ENCODE measurements at places on chromosomes 16 and 17.

GRCh38 chr16:86015606-86016005 lies 116.6 kb downstream of the IRF8 start:
- no peak for DNase-seq

DNA sequence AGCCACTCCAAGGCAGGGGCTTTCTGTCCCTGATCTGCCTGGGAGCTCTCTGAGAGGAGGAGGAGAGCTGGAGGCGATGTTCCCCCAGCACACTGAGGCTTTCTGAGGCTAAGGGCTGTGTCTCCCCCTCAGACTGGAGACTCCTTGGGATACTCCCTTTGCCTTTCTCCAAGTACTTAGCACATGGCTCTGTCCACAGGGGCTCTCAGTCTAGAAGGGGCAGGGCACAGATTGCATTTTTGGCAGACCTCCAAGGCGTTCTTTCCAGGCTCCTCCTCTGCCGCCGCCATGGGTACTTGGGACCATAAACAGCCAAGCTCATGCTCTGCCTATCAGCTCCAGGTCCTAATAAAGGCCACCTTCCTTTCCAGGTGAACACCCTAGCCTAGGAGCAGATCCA lies 1.8 kb upstream of the GIP start:
- no peak for DNase-seq

- DNase-seq = no peak
Observed at GRCh38 chr17:1186214-1186820, 6.5 kb upstream of the ABR start.

DNA sequence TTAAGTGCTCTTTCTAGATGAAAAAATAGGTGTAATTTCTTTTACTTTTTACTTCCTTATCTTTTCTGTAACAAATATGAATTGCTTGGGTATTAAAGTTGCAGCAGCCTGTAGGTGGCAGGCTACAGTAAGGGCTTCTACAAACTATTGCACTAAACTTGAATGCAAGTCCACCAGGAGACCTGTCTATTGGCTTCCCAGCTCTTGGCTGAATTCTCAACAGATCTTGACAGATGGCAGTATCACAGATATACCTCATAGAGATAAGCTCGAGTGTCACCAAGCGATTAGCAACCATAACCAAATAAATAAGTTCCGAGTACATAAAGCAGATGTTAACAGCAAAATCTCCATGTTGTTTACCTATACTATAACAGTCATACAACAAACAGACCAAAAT lies 5.9 kb downstream of the BBS2 start:
- DNase-seq = peak; percentile 5

GRCh38 chr17:7561589-7562207 lies at the start of gene SENP3:
Gene SENP3, plus strand, starts transcription at chr17:7561919. Its CDS starts 1,158 bp downstream, at chr17:7563077.
- peak; percentile 79 for DNase-seq

GRCh38 chr16:20803192-20803560 lies 3.1 kb downstream of the ERI2 start:
- DNase-seq = no peak

DNA sequence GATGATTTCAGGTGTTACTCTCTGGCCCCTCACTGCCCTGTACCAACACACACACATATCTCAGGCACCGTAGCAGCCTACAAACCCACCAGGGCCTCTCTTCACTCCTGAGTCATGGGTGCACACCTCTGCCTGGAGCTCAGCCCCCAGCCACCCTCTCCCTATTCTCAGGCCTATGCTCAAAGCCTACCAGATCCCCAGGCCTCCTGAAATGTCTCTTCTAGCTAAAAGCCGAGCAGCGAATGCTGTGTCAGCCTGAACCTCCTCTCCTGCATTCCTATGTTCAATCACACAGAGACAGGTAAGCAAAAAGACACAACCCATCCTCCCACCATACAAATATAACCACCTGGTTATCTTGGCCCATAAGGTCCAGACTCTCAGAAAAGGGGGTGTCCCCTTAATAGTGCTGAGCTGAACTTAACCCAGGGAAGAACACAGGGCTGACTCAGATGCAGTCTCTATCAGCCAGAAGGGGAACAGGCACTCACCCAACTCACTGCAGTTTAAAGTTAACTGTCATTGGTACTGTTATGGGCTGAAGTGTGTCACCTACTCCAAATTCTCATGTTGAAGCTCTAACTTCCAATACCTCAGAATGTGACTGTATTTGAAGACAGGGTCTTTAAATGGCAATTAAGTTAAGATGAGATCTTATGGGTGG lies 62.0 kb upstream of the TEKT3 start:
- DNase-seq = no peak

GRCh38 chr17:8371786-8372185 lies 4.7 kb downstream of the KRABD2 start:
- DNase-seq = no peak

DNA sequence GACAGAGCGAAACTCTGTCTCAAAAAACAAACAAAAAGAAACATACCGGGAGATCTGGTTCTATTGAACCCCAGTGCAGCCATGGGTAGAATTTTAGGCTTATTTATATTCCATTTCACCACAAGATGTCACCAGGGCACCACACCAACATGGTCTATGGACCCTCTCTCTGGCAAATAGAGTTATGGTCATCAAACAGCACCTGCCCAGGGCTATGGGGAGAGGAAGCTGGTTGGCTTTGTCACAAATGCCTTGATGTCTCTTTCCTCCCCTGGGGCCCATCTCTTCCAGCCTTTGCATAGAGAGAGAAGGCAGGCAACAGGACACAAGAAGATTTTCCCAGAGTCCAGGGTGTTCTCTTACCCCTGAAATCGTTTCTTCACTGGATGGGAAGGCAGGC lies 128.4 kb downstream of the WWOX start:
- no peak for DNase-seq

DNA sequence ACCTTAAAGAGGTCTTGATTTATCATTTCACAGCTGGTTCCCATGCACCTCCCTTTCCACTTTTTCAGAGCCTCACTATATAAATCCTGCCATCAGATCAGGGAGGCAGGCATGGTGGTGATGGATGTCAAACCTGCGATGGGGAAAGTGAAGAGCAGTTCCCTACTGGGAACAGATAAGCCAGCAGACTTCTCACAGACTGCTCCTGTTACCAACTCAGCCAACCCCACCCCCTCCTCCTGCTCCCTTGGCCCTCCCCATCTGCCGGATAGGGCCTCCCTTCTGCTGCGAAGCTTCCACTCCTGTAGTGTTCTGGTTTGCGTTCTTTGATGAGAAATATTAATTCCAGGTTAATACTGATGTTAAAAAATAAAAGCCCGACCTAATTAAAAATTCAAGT lies 232.1 kb downstream of the STX8 start:
- no peak for DNase-seq

GRCh38 chr17:29566473-29567303 lies at the start of gene ABHD15:
Gene ABHD15, minus strand, starts transcription at chr17:29567037. Its CDS starts 71 bp downstream, at chr17:29566966.
- peak; percentile 17 for DNase-seq

GRCh38 chr16:27239906-27240655 lies 28.5 kb downstream of the NSMCE1 start:
- no peak for DNase-seq

GRCh38 chr16:69397821-69398521 lies 12.2 kb upstream of the TERF2 start:
- DNase-seq = no peak

DNA sequence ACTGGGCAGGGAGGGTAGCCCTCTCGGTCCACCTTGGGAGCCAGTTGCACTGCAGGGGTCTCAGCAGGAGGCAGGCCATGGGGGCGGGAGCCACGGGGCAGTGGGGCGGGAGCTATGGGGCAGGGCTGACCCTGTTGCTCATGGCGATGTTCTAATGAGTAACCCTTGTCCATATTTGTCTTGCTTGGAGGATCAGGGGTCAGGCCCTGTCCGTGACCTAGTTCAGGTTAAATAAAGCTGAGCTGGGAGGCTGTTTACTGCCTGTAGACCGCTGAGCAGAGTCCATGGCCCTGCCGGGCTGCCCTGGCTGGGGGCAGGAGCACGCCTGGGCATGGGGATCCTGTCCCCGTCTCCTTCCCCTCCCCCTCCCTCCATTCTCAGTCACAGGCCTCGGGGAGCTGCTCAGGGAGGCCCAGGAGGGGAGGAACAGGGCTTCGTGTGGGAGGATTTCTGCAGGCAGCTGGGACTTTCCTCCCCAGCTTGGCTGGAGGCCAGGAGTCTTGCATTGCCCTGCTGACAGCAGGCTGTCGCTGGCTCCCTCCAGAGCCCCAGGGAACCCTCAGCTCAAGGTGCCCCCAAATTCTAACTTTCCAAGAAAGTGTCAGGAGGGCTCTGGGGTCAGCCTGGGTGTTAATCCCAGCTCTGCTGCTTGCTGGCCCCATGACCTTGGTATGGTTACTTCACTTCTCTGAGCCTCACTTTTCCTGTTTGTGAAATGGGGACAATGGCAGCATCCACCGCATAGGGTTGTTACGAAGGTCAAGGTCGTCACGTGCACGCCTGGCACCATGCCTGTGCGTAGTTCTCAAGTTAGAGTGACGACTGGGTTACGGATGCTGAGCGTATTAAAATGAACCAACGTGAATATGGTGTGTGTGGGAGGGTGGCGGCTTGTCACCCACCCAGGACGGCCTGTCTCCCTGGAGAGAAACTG lies 6.1 kb upstream of the SERPINF2 start:
- no peak for DNase-seq

DNA sequence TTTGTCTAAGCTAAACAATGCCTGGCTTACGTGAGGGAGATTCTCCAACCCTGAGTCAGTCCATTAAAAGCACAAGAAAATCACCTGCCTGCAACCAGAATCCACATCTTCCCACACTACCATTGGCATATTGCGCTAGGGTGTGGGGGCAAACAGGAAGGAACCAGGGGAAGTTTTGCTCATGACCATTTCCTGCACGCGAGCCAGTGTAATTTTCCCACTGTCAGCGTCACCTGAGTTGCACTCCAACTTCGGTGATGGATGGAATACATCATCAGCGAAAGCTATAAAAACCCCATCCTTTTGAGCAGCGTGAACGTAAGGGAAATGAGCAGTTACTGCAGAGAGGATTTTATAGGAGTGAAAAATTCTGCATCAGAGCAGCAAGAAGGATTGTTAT lies 167.9 kb upstream of the NOL11 start:
- no peak for DNase-seq
